Astrocyte (in vitro differentiated cells and primary cell): ENCODE measurements at places on chromosomes 12 and 14. TPM values are rescaled to one million over a fixed set of nuclear protein-coding genes. Genes with fewer than 3 reads are reported as not detected.
A peak's percentile ranks its signal among the peaks of the same experiment; 100 is the strongest.

The OTOGL gene
- 0.16 and 0.53 TPM in 2 replicates for total RNA-seq

DNA sequence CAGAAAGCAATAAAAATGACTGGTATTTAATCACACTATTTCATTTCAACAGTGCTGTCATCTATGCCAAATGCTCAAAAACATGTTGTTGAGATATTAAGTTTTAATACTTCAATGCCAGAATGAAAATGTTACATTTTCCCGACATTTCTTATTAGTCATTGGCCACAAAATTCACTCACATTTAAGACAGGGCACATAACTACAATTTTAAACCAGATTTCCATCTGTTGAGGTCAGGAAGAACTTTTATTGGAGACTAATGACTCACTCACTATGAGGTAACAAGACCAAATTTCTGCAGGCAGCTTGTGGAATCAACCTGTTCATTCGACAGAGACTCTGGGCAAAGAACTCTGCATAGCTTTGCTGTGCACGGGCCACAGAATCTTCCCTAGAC, 36.8 kb downstream of the PPTC7 start:
- no peak overlapping the region for H3K4me3 ChIP-seq
- peaks cover 17% of the 10 kb centered on the region for H3K4me1 ChIP-seq
- peak overlapping the region; percentile 46 for H3K27ac ChIP-seq
- peak; percentile 95 for DNase-seq

DNA sequence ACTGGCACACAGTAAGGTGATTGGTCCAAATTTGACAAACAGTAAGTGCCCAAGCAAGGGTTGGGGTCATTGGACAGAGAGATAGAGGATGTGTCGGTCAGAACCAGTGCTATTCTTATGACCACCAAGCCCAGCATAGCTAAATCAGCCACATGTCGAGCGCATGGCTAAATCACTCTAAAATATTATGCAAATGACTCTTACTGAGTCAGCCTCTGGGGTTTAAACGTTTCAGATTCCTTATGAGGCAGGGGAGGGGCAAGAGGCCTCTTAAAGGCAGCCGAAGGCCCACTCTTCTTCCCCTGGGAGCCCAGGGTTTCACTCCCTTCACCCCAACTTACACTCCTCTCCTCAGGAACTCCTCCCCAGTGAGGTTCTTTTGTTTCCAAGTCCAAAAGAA, 603 bp upstream of the ENDOU start:
- peaks cover 8% of the 10 kb centered on the region for H3K4me1 ChIP-seq
- no peaks in the 10 kb centered on the region for H3K36me3 ChIP-seq
- no peak overlapping the region for H3K4me3 ChIP-seq
- no peak overlapping the region for H3K27ac ChIP-seq
- H3K27me3 ChIP-seq = no peaks in the 10 kb centered on the region

- H3K36me3 ChIP-seq = no peaks in the 10 kb centered on the region
- no peaks in the 10 kb centered on the region for H3K27me3 ChIP-seq
- H3K4me1 ChIP-seq = no peaks in the 10 kb centered on the region
- no peak for DNase-seq
- H3K4me3 ChIP-seq = no peak overlapping the region
Measured at GRCh38 chr12:29944269-29945000, 160.7 kb upstream of the TMTC1 start.

DNA sequence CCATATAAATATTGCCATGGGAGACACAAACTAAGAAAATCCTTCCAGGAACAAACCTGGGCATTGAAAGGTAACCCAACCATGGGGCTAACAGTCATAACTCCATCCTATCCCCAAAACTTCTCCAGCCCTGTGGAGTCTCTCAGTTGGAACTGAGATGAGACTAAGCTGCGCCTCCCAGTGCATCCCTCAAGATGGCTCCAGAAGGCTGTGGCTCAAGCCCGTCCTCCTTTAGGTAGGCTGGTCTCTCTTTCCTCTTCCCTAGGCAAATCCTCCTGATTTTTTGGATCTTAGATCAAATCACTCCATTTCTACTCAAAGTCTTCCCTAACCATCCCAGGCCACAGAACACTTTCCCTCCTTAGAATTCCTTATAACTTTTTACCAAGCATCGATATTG, 364.3 kb upstream of the CCDC196 start:
- no peak for DNase-seq
- peaks cover 8% of the 10 kb centered on the region for H3K4me1 ChIP-seq
- H3K4me3 ChIP-seq = no peak overlapping the region
- H3K36me3 ChIP-seq = no peaks in the 10 kb centered on the region
- no peaks in the 10 kb centered on the region for H3K27me3 ChIP-seq
- no peak overlapping the region for H3K27ac ChIP-seq
